ENCODE measurements at places on chromosomes 12 and 14. TPM values are rescaled to one million over a fixed set of nuclear protein-coding genes. Genes with fewer than 3 reads are reported as not detected.

SERPINA1 gene
- 1.1 TPM for total RNA-seq

POMT2 gene
- total RNA-seq, result 18.1 TPM

LRP1-AS gene
- not detected for total RNA-seq

MSI1 gene
- 0.60 TPM for total RNA-seq

CISTR gene
- not detected for total RNA-seq

OR4E2 gene
- not detected for total RNA-seq

TNFAIP2 gene
- 0.10 TPM for total RNA-seq

MYF5 gene
- not detected for total RNA-seq

SLC17A8 gene
- not detected for total RNA-seq

GPRC5D gene
- not detected for total RNA-seq

BIN2 gene
- 32.0 TPM for total RNA-seq

SLC25A3 gene
- total RNA-seq, result 762 TPM

RFC5 gene
- 72.5 TPM for total RNA-seq

FSCB gene
- total RNA-seq, result not detected

AMHR2 gene
- total RNA-seq, result not detected

TMEM229B gene
- 3.1 TPM for total RNA-seq

MANSC1 gene
- 0.43 TPM for total RNA-seq

BEST3 gene
- not detected for total RNA-seq

CLEC4C gene
- total RNA-seq, result not detected

ITGB7 gene
- 102 TPM for total RNA-seq

SPTB gene
- total RNA-seq, result 0.31 TPM

GPR84 gene
- total RNA-seq, result 0.62 TPM

PTGES3 gene
- 402 TPM for total RNA-seq

FLVCR2 gene
- total RNA-seq, result 0.64 TPM

KIF26A gene
- 0.89 TPM for total RNA-seq

NKX2-1 gene
- not detected for total RNA-seq

IFNG-AS1 gene
- not detected for total RNA-seq

WDHD1 gene
- 66.0 TPM for total RNA-seq

RPL10L gene
- total RNA-seq, result not detected

EXOC3L4 gene
- total RNA-seq, result not detected

DEGS2 gene
- total RNA-seq, result 1.6 TPM

DACT1 gene
- total RNA-seq, result 1.2 TPM

RESF1 gene
- total RNA-seq, result 76.5 TPM

RHOJ gene
- not detected for total RNA-seq

STAC3 gene
- total RNA-seq, result 2.6 TPM

RIPK3 gene
- total RNA-seq, result 6.3 TPM

SLC10A1 gene
- not detected for total RNA-seq

GNPTAB gene
- 44.9 TPM for total RNA-seq

MFAP5 gene
- total RNA-seq, result not detected

ESPL1 gene
- total RNA-seq, result 67.7 TPM

EMP1 gene
- total RNA-seq, result 3.2 TPM

SLC6A15 gene
- 0.29 TPM for total RNA-seq

HCAR1 gene
- 0.68 TPM for total RNA-seq

AQP2 gene
- not detected for total RNA-seq

ARMH4 gene
- total RNA-seq, result not detected

PYGL gene
- total RNA-seq, result 2.3 TPM

SAMD15 gene
- total RNA-seq, result 0.34 TPM

PLEKHA5 gene
- total RNA-seq, result 2.6 TPM

MED6 gene
- 66.6 TPM for total RNA-seq

ERG28 gene
- 13.9 TPM for total RNA-seq

IGF1 gene
- 2.3 TPM for total RNA-seq

TEAD4 gene
- total RNA-seq, result 3.4 TPM

KRT77 gene
- total RNA-seq, result not detected

Data from activated naive CD8-positive, alpha-beta T cell treated with anti-CD3 and anti-CD28 coated beads for 36 hours (primary cell).